HEK293T (cell line): ENCODE measurements at places on chromosomes 6 and 20.
A peak's percentile ranks its signal among the peaks of the same experiment; 100 is the strongest.

GRCh38 chr6:64081453-64081852 lies 445.9 kb downstream of the PHF3 start:
- DNase-seq, result no peak

- peak; percentile 17 for DNase-seq
Measured at GRCh38 chr20:58021481-58021880, 207.0 kb downstream of the ANKRD60 start.

- DNase-seq, result no peak
Measured at GRCh38 chr6:53128842-53129241, 19.8 kb downstream of the GCM1 start.

GRCh38 chr20:22652681-22653588 lies 68.6 kb upstream of the FOXA2 start:
- no peak for DNase-seq

DNA sequence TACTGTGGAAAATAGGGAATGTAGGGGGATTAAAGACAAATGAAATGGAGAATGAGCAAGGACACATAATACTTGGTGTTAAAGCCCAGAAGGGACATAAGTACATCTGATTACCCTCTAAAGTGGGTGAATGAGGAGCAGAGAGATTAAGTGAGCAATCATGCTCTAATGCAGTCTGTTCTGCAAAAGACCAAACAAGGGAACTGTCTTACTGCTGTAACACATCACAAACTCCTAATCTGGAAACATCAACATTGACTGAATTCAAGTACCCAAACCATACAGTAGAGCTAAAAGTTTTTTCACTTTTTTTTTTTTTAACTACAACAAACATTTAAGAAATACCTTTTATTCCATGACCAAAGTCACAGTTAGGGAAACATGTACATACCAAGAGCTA lies 19.3 kb upstream of the SLC17A4 start:
- no peak for DNase-seq

DNA sequence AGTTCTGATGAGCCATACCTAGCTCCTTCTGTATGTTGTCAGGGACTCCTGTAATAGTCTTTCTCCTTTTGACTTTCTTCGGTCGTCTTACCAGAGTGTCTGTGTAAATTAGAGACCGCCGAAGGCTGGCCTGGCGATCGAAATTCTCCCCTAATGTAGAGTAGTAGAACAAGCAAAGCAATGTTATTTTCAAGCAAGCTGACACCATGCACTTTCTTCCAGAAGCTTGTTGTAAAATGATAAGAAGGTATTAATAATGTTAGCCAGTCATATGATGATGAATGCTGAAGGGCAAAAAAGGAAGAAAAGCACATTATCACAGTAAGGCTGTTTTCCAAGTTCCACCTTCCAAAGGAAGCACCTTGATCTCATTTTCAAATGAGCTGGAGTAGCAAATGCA lies 37.9 kb downstream of the HEBP2 start:
- DNase-seq, result no peak

DNA sequence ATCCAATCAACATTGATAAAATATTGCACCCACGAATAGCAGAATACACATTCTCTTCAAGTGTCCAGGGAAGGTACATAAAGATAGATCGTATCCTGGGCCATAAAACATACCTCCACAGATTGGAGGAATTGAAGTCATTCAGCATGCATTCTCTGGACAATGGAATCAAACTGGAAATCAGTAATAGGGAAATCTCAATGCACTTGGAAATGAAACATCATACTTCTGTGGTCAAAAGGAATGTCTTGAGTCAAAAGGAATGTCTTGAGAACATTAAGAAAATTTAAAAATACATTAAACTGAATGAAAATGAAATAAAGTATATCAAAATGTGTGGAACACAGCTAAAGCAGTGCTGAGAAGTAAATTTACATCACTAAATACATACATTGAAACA lies 138.8 kb downstream of the TFAP2A start:
- no peak for DNase-seq

DNA sequence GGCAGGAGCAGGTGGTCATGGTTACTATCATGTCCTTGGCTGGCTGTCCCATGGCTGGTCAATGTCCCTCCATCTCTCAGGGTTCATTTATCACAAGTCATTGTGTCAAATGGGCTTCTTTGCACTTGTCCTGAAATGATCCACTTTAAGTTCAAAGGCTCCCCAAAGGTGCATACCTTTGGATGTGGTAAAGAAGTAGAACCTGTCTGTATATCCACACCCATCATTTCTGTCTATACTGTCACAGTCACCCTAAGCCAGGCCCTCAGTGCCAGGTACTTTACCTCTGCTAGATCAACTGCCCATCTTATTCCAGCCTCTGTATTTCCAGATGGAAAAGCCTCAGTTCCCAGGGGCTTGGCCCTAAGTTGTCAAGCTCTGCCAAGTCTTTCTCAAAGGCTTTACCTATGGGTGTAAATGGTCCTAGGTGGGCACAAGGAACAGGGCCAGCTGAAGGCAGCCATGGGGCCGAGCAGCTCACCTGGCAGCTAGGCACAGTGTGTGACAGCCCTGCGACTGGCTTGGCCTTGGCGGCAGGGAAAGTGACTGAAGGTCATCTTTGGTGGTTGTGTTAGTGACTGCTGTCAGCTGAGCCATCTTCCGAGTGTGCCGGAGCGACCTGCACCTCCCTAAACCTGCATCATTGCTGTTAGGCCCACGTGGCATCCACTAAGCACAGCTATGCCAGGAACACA lies 198.4 kb downstream of the SYNDIG1 start:
- DNase-seq, result no peak

GRCh38 chr20:51666126-51666525 lies 102.1 kb downstream of the ATP9A start:
- no peak for DNase-seq

DNA sequence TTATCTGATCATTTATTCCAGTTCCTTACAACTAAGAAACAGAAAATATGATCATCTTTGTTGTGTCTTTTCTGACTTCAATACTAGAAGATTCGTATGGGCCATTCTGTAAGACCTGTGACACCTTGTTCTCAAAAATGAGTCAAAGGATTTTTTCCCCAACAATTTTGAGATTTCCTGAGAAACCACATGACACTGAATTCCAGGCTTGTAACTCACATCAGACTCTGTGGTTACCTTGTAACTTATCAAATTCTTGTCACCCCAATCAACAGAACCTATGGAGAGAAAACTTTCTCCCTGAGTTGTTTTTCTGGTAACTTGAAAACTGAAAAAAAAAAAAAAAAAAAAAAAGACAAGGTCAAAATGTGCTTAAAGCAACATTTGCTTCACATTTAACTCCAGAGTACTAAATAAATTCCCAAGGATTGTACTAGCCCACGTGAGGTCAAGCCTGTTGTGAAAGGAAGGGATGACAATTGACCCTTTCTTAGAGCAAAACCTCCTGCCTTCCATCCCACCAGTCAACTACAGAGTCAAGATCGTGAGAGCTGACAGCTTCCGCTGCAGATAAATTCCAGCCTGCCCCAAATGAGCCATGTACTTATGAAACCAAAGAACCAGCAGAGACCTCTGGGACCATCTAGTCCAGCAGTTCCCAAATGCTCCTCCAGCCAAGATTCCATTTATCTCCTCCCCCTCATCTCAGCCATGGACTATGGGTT lies 140.3 kb downstream of the TBX18 start:
- DNase-seq, result no peak

DNA sequence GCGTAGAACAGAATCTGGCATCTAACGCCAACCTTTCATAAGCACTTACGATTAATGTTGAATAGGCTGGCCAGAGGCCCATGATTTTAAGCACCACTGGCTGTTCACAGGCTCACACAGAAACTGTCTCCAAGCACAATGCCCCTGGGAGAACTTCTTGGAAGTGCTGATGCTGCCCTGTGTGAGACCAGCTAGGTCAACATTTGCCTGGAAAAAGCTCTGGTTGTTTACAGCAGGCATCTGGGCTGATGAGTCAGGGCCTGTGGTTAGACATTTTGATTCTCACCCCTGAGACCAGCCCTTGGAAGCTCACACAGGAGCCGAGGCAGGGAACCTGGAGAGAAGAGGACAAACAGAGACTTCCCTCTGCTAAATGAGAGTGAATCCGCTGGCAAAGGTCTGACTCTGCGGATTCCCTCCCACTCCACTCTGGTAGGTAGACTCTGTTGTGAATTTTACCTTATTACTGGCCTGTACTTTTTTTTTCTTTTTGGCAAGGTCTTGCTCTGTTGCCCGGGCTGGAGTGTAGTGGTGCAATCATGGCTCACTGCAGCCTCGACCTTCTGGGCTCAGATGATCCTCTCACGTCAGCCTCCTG lies 6.8 kb upstream of the SULF2 start:
- DNase-seq, result no peak

GRCh38 chr6:32114796-32115195 lies 5.7 kb upstream of the TNXB start:
- no peak for DNase-seq

DNA sequence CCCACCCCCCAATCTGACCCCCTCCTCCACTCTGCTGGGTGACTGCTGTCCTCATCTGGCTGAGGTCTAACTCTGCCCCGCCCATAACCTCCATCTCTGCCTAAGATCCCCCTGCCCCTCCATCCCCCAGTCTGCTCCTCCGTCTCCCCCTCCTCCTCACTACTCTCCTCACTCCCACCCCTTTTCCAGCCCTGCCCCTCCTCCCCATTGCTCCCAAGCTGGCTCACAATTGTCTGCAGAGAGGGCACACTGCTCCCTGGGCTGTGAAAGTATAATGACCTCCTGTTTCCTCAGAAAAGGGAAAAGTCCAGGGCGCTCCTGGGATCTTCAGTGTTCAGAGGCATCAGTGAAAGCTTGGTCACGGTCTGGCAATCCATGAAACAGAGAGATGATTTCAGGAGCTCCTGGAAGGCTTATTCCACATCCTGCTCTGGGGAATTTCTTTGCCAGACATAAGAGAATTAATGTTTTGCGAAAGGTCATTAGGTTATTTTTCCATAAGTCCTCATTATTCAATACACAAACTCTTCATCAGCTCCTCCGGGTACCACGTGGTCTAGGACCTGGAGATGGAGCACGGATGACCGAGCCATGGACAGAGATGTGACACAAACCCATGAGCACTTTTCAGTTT lies 21.5 kb downstream of the CST5 start:
- DNase-seq, result no peak

GRCh38 chr20:11716239-11716944 lies 201.3 kb upstream of the BTBD3 start:
- peak; percentile 65 for DNase-seq

- no peak for DNase-seq
Measured at GRCh38 chr20:34065260-34065659, 46.8 kb downstream of the EIF2S2 start.

GRCh38 chr6:28005152-28005890 lies 48.3 kb downstream of the OR2B6 start:
- DNase-seq, result no peak

DNA sequence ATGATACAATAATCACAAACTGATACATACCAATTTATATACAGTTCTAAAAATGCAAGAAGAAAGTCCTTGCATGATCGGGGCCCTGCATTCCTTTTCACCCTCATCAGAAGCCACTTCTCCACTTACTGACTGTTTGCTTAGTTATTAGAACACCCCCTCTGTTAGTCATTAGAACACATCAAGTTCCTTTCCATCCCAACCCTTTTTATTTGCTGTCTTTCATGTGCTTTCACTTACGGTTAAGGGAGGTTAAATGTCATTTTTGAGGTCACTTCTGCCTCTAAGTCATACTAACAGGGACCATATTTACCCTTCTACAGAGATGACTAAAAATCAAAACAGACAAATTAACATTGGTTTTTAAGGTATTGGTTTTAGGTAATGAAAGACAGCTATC lies 149.1 kb downstream of the LMBRD1 start:
- no peak for DNase-seq

DNA sequence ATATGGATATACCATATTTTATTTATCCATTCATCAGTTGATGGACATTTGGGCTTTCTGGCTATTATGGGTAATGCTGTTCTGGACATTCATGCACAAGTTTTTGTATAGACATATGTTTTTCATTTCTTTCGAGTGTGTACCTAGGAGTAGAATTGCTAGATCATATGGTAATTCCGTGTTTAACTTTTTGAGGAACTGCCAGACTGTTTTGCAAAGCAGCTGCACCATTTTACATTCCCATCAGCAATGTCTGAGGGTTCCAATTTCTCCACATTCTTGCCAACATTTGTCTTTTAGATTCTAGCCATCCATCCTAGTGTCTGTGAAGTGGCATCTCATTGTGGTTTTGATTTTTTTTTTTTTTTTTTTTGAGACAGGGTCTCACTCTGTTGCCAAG lies 20.8 kb downstream of the SRC start:
- no peak for DNase-seq

DNA sequence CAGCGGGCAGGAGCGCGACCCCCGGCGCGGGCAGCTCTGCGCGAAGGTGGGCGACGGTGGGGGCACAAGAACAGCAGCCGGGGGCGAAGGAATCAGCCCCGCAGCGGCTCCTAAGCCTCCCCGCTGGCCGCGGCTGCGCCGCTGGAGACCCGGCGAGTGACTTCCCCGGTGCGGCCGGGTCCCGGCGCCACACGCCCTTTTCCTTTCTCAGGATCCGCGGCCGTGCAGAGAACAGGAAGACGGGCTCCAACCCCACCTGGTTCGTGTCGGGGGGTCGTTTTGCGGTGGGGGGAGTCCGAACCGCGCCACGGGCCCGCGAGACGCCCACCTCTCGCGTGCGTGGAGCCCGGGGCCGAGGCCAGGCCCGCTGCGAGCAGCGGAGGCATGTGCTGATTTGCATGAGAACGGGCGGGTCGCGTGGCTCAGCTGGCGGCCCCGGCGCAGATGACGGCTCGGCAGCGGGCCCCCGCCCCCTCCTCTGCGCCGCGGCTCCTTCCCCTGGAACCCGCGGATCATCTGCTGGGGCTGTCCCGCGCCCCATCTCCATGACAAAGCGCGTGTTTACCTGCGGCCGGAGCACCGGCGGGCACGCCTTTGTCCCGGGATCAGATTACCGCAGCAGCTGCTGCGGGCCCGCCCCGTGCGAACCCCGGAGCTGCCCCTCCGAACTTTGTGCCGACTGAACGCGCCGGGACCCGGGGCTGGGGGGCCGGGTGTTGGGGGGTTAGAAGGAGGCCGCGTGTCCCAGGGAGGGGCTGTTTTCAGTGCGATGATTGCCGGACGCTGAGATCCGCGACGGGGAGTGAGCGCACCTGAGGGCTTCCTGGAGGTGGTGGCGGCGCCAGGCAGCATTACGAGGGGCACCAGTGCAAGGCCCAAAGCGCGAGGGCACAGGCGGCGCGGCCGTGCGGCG lies 4.9 kb upstream of the DLL1 start:
- DNase-seq, result peak; percentile 67

- DNase-seq, result no peak
Measured at GRCh38 chr6:22668307-22668706, 98.9 kb downstream of the HDGFL1 start.

GRCh38 chr6:12371151-12371550 lies 81.0 kb downstream of the EDN1 start:
- DNase-seq, result no peak

GRCh38 chr6:144544266-144544830 lies 259.2 kb downstream of the UTRN start:
- DNase-seq, result no peak

DNA sequence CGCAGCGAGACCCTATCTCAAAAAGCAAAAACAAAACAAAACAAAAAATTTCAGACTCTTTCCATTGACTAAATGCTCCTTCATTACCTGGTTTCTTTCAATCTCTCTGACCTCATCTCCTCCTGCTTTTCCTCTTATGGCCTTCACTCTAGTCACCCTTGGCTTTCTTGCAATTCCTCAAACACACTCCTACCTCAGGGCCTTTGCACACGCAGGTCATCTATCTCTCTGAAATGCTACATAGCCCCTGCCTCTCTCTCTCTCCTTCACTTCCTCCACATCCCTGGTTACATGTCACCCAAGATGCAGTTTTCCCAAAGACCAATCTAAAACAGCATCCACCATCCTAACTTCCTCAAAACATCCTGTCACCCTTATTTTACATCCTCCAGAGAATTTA lies 96.8 kb downstream of the PREX1 start:
- no peak for DNase-seq

GRCh38 chr6:125406741-125407140 lies 105.0 kb upstream of the HDDC2 start:
- DNase-seq, result no peak
